GM19239 (cell line): ENCODE measurements at places on chromosomes 7 and 10.

DNA sequence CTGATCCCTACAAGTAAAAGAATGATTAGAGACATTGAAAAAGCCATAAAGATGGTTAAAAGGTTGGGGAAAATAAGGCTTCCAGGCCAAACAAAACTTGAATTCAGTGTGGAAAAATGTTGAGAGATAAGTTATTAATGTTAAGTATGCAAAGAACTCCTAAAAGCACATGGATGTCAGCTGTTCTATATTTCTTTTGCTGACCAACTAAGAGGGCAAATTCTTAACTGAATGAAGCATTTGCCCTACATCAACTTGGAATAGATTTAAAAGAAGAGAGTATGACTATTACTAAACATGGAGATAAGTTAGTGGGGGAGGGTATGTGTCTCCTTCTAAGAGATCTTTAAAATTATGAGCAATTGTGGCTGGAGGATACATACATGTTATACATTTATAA, 124.8 kb downstream of the KIAA1217 start:
- DNase-seq = no peak

- DNase-seq = no peak
These were observed 980 bp upstream of the SH2B2 start for GRCh38 chr7:102285540-102286236.

DNA sequence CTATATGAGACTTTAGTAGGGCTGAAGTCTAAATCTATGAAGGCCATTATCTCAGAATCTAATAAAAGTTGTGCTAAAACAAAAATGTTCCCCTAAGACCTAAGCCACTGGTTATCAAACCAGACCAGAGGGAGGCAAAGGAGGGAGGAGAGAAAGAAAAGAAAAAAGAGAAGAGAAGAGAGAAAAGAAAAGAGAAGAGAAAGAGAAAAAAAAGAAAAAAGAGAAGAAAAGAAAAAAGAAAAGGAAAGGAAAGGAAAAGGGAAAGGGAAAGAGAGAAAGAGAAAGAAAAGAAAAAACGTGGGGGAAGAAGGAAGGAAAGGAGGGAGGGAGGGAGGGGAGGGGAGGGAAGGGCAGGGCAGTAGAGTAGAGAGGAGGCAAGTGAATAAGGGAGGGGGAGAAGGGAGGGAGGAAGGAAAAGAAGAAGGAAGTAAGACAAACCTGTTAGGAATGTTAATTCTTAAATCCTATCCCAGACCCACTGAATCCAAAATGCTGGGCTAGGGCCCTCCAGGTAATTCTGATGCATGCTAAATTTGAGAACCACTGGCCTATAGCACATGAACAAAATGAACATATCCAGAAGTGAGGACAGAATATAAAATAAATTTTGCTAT, 98.9 kb downstream of the TPK1 start:
- no peak for DNase-seq

DNA sequence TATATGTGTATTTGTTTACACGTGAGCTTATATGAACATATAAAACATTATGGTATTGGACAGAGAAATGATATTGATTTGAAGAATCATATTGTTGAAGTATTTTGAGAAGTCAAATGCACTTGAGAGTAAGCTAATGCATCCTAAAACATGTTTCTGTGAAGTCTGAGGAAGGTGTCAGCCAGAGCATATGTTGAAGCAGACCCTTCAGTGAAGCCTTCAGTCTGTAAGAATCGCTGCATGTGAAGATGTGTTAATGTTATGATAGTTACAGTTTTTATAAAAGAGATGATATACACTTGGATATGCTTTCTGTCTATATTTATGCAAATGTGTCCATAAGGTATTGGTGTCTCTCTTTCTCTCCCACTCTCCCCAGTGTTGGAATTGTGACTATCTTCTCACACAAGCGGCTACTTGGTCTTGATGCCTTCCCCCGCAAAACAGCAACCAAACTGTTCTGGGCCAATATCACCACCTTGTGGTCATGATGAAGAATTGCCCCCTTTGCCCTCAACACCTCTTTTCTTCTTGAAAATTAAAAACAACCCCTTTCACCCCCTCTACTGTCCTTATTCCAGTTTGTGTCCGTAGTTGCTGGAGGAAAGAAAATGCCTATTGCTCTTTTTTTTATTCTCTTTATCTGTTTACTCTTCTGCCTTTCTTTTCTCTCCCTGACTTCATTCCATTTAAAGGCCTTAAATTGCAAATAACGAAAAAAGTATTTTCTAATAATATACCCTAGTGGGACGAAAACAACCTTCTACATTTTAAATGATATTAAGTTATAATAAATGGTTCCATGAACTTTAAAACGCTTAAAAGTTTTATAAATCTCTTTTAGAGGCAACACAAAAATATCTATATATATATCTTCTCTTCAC, 64.9 kb downstream of the IKZF1 start:
- DNase-seq = peak; percentile 22

DNA sequence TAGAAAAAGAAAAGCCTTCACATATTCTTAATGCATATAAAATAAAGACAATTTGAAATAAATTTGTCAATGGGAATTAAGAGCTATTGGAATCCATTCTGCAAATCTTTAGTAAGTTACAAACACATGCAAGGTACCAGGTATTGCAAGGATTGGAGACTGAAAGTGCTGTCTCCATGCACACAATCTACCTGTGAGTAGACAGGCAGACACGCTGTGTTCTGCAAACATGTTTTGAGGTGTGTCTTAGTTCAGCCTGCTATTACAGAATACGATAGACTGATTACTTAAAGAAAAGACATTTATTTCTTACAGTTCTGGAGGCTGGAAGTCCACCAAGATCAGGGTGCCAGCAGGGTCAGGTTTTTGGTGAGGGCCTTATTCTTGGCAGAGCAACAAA, 10.0 kb downstream of the NMT2 start:
- no peak for DNase-seq

GRCh38 chr10:2076528-2076927, 339.2 kb upstream of the ADARB2 start:
- no peak for DNase-seq

DNA sequence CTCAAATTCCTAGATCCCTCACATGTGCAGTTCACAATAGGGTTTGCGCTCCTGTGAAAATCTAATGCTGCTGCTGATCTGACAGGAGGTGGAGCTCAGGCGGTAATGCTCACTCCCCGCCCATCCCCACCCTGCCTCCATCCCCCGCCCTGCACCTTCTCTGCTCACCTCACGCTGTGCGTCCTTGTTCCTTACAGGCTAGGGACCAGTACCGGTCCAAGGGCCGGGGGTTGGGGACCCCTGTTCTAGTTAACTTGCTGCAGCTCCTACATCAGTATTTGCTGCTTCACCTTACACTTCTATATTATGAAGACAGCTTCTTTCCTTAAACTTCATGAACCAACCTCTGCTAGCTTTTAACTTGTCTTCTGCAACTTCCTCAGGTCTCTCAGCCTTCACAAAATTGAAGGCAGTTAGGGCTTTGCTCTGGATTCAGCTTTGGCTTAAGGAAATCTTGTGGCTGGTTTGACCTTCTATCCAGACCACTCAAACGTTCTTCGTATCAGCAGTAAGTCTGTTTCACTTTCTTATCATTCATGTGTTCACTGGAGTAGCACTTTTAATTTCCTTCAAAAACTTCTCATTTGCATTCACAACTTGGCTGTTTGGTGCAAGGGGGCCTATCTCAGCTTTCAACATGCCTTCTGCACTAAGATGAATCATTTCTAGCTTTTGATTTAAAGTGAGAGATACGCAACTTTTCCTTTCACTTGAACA, 1.7 kb upstream of the TNKS2 start:
- no peak for DNase-seq

DNA sequence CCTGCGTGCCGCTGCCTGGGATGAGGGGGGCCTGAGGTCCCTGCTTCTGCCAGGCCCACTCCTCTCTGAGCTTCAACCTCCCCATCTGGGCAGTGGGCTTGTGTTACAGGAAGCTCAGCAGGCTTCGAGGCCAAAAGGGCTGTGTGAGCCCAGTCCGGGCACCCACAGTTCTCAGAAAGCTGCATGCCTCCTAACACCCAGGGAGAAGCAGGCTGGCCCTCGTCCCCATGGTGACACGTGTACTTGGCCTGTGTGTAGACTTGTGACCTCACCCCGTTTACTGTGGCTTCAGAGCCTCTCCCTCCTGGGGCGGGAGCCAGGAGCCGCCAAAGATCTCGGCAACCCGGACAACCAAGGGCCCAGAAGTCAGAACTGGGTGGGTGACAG, 2.2 kb upstream of the GRIFIN start:
- no peak for DNase-seq

GRCh38 chr7:106070567-106071254, 41.4 kb downstream of the SYPL1 start:
- no peak for DNase-seq
